ENCODE measurements at places on chromosomes 1 and 21. TPM values are rescaled to one million over a fixed set of nuclear protein-coding genes. Genes with fewer than 3 reads are reported as not detected.

DNA sequence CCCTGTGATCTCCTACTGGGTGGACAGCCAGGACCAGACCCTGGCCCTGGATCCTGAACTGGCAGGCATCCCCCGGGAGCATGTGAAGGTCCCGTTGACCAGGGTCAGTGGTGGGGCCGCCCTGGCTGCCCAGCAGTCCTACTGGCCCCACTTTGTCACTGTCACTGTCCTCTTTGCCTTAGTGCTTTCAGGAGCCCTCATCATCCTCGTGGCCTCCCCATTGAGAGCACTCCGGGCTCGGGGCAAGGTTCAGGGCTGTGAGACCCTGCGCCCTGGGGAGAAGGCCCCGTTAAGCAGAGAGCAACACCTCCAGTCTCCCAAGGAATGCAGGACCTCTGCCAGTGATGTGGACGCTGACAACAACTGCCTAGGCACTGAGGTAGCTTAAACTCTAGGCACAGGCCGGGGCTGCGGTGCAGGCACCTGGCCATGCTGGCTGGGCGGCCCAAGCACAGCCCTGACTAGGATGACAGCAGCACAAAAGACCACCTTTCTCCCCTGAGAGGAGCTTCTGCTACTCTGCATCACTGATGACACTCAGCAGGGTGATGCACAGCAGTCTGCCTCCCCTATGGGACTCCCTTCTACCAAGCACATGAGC, 17.2 kb upstream of the SLC25A44 start:
- no peak for ATAC-seq

DNA sequence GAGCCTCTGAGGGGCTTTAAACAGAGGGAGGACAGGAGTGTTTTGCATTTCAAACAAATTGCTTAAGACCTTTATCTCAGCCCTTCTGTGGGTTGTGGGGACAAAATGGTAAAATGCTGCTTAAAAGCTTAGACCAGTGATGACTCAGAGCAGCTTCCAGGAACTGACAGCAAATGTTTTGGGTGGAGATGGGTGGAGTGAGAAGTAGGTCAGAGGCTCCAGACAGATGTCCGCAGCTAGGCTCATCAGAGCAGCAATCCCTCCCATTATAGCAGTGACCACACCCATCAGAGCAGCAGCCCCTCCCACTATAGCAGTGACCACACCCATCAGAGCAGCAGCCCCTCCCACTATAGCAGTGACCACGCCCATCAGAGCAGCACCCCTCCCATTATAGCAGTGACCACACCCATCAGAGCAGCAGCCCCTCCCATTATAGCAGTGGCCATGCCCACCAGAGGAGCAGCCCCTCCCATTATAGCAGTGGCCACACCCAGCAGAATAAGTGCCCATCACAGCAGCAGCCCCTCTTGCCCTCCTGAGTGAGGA, 532.2 kb downstream of the MATN1 start:
- ATAC-seq: peak; percentile 98

DNA sequence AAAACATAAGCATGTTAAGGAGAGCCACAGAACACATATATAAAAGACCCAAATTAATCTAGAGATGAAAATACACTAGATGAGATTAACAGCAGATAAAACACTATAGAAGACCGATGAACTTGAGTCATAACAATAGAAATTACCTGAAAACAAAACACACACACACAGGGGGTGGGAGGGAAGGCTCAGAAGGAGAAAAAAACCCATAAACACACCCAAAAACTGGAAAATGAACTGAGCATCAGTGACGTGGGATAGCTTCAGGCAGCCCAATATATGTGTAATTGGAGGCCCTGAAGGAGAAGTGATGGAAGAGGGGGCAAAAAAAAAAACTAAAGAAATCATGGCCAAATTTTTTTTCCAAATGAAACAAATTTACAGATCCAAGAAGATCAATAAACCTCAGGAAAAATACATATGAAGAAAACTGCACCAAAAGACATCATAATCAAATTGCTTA, 11.4 kb downstream of the ALDH9A1 start:
- peak; percentile 85 for ATAC-seq

DNA sequence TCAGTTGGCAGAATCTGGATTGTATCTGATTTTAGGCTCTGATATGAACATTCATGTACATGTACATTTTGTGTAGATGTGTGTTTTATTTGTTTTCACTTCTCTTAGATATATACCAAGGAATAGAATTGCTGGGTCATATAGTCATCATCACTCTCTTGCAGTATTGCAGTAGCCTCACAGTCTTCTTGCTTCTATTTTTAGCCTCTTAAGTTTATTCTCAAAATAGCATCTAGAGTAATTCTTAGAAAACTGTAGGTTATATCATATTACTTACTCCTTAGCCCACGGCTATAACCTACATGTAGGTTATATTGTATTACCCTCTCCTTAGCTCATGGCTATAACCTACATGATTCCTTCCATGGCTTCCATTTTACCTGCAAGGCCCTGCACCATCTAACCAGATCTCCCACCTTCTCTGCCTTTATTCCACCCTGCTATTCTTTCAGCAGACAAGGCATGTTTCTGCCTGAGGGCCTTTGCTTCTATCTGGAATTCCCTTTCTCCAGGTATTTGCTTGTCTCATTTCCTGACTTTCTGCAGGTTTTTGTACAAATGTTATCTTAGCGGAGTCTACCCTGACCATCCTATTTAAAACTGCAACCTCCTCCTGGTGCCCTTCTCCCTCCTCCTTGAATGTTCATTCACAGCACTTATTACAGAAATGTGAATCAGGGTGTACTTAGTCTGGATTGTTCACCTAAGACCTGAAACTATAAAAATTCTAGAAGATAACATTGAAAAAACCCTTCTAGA, 109.0 kb upstream of the ETV3 start:
- ATAC-seq: no peak

- no peak for ATAC-seq
Measured at GRCh38 chr21:43634618-43635017, 24.7 kb downstream of the HSF2BP start.

DNA sequence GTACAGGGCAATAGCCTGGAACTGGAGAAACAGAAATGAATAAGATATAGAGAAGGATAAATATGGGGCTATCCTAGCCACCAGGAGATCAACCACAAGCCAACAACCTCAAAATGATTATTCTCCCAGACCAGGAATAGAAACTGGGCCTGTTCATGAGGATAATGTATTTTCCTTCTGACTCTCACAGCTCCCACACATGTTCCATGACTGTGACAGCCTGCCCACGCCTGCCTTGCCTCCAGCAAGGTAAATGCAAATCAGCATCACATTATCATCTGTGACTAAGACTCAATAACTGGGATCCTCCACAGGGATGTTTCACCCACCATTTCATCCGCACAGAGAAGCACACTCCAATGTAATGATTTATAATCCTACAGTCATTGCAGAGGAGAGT, 3.3 kb downstream of the ENSA start:
- peak; percentile 15 for ATAC-seq

DNA sequence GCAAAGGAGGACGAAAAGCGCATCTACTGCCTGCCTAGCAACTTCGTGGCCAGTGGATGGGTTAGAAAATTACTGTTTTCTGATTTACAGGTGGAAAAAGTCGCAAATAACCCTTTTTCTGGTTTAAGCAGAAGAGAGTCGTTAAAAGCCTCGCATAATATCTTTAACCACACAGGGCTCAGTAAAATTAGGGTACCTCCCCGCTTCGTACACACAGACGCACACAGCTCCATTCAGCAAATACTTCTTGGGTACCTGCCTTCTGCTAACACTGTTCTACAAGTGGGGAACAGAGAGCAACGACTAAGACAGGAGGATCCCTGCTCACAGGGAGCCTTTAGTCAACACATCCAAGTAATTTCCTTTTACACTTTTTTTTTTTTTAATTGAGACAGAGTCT, 704 bp downstream of the ALG6 start:
- ATAC-seq: no peak

DNA sequence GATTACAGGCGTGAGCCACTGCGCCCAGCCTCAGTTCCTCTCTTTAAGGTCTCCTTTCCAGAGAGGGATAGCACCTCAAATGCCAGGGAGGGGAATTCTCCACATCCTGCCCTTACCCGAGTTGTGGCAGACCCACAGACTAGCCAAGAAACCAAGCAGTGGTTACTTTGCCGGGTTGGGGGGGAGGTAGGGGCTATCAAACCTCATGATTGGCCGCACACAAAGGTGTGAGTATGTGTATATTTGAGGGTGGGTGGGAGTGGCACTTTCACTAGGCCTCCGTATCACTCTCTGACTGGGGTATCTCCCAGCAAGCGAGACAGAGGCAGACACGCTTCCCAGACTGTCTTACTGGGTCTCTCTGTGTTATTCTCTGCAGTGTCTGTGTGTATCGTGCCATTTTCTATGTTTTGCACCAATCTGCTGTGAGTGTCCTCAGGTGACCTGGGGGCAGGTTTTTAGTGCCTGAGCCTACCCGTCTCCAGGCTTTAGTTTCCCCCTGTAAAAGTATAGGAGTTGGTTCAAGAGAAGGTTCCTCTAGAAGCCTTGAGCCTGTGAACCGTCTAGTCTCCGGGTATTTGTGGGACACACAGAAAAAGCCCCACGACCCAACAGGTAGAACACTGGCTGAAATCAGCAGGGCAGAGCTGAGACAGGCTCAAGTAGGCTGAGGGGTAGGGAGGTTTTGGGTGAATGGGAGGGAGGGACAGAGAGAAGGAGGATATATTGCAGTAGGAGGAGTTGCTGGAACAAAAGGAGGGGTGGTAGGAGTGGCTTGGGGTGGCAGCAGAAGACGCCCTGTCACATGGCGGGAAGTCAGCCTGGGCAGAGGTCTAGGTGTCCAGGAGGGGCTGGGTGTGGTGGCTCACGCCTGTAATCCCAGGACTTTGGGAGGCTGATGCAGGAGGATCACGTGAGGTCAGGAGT, 10.3 kb downstream of the LMNA start:
- ATAC-seq: peak; percentile 17

DNA sequence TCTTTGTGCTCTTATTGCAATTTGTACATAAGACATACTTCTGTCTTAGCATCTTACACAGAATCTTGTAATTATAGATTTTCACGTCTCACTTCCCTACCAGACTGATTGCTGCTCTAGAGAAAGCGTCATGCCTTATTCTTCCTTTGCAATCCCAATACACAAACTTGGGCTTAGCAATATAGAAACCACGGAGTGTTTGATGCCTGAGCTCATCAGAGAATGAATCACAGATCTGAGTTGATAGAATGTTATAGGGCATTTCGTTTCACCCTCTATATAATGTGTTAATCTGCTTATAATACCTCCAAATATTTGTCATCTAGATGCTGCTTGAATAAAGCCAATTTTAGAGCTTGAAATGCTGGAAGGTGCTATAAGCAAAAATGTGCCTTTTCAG, 6.6 kb downstream of the FMO1 start:
- ATAC-seq: no peak

DNA sequence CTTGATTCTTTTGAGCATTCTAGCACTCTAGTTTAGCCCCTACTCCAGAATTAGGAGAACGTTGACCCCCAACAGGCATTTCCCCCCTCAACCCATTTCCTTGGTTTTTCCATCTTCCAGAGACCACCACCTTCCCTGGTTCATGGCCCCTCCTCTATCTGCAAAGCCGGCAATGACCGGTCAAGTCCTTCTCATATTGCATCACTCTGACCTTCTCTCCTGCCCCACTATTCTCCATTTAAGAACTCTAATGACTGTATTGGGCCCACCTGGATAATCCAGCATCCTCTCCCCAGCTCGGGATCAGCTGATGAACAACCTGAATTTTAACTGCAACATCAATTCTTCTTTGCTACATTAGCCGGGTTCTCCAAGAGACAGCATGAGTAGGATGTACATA, 437.4 kb downstream of the NPHP4 start:
- no peak for ATAC-seq

GRCh38 chr1:40032240-40032891, 8.2 kb upstream of the CAP1 start:
- ATAC-seq: peak; percentile 79

DNA sequence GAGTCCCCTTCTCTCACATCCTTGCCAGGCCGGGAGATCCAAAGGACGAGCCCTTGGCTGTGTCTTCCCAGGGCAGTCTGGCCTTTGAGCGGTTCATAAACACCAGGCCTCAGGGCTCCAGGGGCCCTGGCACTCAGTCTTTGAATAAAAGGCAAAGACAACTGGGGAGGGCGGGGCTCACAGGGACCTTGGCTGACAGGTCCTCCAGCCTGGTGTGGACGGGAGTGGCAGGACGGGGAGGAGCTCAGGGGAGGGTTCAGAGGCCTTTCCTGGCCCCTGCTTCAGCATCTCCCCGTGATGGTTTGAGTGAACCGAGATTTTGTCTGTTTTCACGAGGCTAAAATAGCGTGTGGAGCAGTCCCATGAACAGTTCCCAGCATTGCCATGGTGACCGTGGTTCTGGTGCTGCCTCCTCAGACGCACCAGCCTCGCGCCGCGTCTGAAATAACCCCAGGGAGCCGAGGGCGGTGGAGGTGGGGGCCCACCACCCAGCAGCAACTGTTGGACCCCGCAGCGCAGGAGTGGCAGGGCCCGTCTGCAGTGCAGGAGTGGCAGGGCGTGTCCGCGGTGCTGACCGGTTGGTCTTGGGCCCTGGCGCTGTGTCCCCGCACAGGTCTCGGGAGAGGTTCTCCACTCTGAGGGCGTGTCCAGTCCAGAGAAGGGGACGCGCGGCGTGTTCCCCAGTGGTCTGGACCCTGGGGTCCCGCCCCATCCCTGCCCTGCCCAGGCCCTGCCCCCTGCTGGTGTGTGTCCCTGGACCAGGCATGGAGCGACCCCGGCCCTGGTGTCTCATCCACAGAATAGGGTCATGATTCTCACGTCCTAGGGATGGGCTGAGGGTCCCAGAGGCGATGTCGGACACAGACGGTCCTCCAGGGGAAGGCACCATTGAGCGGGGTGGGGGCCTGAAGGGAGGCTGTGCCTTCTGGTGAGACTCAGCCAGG, 7.1 kb upstream of the PRKCZ start:
- no peak for ATAC-seq

FAM163A gene
- total RNA-seq: not detected

CXADR gene
- 0.37 TPM for total RNA-seq

PADI4 gene
- total RNA-seq: 0.19 TPM

OR2T11 gene
- not detected for total RNA-seq

IPO9 gene
- 54.3 TPM for total RNA-seq
